ENCODE measurements at places on chromosomes 13 and 19.
A peak's percentile ranks its signal among the peaks of the same experiment; 100 is the strongest.

DNA sequence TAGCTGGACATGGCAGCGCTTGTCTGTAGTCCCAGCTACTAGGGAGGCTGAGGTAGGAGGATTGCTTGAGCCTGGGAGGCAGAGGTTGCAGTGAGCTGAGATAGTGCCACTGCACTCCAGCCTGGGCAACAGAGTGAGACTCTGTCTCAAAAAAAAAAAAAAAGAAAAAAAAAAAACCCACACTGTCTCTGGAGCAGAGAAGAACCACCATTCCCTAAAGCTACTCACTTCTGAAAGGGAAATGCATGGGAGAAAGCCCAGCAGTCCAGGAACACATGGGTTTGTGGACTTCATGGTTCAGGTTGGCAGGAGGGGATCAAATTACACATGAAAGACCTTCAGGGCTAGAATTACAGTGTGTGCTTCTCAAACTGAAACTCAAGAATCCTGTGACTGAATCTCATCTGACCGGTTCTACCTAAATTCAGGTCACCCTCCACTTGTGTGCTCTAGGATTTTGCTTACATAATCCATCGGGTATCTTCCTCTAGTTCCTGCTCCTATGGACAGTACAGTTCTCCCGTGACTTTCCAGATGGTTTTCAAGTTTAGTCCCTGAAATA is 30.2 kb upstream of the CPB2 start:
- DNase-seq = no peak

DNA sequence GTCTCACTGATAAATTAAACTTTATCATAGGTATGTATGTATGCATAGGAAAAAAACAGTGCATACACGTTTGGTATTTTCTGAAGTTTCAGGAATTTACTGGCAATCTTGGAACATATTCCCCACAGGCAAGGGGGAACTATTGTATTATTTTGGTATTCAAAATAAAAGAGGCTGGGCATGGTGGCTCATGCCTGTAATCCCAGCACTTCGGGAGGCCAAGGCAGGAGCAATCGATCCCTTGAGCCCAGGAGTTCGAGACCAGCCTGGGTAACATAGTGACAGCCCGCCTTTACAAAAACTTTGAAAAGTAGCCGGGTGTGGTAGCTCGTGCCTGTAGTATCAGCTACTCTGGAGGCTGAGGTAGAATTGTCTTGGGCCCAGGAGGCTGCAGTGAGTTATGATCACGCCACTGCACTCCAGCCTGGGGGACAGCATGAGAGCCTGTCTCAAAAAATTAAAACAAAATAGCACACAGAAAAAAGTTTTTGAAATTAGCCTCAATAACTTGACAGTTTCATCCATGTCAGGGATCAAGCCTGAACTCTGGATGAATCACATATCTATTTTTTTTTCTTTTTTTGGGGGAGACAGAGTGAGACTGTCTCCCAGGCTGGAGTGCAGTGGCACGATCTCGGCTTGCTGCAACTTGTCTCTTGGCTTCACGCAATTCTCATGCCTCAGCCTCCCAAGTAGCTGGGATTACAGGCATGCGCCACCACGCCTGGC is 29.1 kb upstream of the HOMER3 start:
- DNase-seq = no peak

GRCh38 chr19:3356805-3357204 is 9.6 kb upstream of the NFIC start:
- no peak for DNase-seq

DNA sequence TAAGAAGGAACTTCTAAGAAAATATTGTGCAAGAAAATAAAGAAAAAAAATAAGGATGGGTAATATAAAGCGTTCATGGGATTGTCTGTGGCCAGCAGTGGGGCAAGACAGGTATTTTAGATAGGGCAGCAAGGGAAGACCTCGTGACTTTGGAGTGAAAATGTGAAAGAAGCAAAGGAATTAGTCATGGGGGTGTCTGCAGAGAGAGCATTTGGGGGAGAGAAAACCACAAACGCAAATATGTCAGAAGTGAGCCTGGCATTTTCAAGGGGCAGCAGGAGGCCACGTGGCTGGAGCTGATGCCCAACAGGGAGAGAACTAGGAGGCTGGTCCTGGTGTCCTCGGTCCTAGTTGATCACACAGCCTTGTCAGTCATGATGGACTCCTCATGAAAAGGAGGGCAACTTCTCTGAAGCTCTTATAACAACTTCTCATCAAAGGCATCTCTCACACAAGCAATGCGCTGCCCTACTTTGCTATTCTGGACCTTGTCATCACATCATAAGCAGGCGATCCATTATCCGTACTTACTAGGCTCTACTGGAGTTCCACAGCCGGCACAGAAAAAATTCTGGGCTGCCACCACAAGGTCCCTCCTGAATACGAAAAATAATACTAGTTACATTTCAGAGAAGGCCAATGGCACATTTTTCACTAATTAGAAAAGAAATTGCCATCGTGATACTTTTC is 31.0 kb downstream of the RUBCNL start:
- no peak for DNase-seq

- no peak for DNase-seq
These were observed 107.5 kb downstream of the PCDH17 start for GRCh38 chr13:57739089-57739488.

DNA sequence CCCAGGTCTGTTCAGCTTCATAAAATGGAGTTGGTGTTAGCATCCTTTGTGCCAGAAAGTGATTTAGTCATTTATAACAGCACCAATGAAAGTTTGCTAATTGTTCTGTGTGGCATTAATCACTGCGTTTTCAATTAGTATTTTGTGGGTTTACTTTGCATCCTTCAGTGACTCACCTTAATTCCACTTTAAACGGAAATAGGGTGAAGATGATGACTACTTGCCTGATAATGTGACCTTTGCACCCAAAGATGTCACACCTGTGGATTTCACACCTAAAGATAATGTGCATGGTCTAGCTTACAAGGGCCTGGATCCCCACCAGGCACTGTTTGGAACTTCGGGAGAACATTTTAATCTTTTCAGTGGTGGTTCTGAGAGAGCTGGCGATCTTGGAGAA is 15.0 kb downstream of the GPATCH1 start:
- no peak for DNase-seq

DNA sequence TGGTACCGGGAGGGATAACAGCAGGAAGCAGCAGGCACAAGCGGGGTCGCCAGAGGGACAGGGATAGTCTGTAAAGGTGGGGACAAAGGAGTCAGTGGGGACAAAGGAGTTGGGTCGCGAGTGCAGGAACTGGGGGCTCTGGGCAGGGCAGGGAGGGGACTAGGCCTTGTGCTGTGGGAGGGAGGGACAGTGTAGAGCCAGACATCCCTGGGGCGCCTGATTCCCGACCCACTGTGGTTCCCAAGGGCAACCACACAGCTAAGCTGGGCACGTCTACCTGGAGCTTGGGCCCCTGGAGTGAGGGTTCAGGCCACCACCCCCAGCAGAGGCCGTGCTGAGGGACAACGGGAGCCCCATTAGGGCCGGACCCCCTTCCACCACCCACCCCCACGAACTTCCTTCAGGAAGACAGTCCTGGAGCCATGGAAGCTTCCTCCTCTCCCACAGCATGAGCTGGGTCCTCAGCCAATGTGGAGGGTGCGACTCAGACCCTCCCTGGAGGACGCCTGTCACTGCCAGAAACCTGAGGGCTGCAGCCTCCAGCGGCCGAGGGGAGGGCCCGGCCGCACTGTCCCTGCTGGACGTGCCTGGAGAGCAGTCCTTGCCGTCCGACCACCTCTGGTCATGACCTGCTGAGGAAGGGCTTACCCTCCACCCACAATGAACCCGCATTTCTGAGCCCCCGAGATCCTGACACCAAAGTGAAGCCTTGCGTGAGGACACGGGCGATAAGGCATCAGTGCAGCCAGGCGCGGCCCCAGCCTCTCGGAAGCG is 77.9 kb downstream of the SPACA7 start:
- DNase-seq = no peak

- no peak for DNase-seq
These were observed 112.9 kb upstream of the CACNA1A start for GRCh38 chr19:13619203-13619632.

DNA sequence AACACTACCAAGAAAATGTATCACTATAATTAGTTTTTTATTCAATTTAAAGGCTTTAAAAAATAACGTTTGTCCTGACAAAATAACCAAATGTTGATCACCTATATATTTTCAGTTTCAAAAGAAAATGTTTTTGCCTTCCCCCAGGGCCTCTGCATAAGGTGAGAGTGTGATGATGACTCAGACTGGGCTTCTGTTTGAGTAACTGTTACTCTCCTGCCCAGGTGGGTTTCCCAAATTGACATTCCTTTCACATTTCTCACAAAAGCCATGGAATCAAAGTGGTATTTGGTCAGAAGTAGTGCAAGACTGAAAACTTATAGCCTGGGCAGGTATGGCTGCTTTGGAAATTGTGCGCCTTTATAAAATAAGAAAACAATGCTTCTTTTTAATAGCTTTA is 180.6 kb downstream of the COG6 start:
- DNase-seq = no peak

DNA sequence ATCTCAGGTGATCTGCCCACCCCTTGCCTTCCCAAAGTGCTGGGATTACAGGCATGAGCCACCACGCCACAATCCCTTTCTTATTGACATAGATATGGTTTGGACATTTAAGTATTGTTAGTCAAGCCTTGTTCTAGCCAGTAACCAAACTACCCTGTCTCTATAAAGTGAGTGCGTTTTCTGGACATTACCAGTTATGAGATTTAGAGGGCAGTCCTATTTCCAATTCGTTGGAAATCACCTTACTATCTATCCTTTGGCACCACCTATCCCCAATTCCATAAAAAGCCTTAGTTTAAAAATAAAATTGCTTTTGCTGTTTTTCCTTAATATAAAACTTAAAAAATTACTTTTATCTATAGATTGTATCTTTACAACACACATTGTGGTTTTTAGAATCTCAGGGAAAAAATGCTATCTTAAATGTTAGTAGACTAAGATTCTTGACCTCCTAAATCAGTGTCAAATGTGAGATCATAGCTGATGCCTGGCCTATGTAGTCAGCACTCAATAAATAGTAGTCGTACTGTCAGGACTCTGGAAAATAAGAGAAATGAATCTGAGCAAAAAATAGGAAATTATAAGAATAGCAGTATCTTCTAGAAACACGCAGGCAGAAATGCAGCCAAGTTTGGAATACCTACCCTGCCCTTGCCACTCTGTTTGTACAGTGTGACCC is 57.0 kb downstream of the NUFIP1 start:
- no peak for DNase-seq

GRCh38 chr19:49361438-49362047 is 673 bp downstream of the TEAD2 start:
- DNase-seq = no peak

DNA sequence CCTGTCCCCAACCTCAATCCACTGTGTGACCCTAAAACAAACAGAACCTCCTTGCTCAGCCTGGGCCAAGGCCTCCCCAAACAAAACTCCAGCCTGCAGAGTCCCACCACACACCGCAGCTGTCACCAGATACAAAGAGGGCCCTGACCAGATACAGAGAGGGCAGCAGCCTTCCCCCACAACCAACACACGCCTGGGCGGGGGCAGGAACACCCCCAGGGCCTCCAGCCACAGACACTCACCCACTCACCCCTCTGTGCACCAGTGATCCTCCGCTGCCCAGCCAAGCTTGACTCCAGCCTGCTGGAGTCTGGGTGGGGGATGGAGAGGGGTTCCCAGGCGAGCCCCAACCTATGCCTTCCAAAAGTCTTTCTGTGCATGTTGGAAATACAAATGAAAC is 5.9 kb upstream of the CIRBP start:
- no peak for DNase-seq

DNA sequence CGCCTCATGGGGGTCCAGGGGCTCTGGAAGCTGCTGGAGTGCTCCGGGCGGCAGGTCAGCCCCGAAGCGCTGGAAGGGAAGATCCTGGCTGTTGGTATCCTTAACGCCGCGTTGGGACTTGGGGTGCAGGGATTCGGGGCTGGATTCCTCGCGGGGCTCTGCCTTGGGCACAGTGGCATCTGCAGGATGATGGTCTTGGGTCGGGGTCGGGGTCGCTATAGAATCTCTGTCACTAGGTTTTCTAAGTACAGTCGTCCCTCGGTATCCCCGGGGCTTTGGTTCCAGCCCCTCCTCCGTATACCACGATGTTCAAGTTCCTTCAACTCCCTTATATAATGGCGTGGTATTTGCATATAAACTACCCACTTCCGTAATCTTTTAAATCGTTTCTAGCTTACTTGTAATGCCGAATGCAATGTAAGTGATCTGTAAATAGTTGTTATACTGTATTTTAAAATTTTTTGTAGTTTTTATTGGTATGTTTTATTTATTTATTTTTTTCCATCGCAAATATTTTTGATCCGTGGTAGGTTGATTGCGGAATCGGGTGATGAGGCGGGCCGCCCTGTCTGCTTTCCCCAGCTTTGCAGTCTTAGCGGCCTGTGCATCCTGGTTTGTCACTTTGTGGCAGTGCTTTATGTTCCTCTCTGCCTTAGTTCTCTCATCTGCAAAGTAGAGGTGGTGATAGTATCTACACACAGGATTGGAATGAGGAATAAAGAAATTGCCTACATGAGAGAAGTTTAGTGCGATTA is 606 bp downstream of the ERCC5 start:
- DNase-seq = peak; percentile 50

DNA sequence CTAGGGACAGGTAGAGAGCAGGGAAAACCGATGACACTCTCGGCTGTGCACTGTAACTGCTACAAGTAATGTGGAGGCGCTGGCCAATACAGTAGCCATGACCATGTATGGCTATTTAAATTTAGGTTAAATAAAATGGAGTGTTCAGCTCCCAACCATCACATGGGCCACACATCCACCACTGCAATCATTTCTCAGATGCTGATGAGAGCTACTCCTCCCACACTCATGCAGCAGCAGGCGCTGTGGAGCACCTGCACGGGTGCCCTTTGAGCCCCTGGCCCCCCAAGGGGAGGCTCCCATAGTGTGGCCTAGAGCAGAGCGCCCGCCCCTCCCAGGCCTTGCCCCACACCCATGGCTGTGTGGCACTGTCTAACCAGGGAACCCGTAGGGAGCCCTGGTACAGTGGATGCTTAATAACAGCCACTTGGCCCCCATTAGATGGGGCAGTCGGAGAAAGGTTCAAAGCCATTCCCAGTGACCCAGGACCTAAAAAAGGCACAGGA is 6.0 kb downstream of the ACP4 start:
- DNase-seq = no peak

DNA sequence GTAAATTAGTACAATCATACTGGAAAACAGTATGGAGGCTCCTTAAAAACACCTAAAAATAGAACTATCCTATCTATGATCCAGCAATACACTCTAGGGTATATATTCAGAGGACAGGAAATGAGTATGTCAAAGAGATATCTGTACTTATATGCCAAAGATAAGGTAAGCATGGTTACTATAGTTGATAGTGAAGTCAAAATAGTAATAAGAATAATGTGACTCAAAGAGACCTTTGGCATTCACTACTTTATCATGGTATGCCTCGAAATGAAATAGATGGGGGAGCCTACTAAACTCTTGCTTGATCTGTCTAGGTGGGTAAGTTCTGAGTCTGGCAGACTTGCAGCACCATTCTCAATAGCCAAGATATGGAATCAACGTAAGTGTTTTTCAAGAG is 30.3 kb downstream of the FXYD5 start:
- DNase-seq = no peak

- DNase-seq = no peak
These were observed 21.6 kb downstream of the SLC25A30 start for GRCh38 chr13:45396533-45397095.

- DNase-seq = no peak
These were observed 74.4 kb downstream of the LHFPL6 start for GRCh38 chr13:39528661-39528980.

All from CD4-positive, alpha-beta T cell treated with Interleukin-2 at 100 ng/mL for 4 hours (primary cell).